ENCODE measurements at places on chromosomes 11 and 22. TPM values are rescaled to one million over a fixed set of nuclear protein-coding genes. Genes with fewer than 3 reads are reported as not detected.
A peak's percentile ranks its signal among the peaks of the same experiment; 100 is the strongest.

DNA sequence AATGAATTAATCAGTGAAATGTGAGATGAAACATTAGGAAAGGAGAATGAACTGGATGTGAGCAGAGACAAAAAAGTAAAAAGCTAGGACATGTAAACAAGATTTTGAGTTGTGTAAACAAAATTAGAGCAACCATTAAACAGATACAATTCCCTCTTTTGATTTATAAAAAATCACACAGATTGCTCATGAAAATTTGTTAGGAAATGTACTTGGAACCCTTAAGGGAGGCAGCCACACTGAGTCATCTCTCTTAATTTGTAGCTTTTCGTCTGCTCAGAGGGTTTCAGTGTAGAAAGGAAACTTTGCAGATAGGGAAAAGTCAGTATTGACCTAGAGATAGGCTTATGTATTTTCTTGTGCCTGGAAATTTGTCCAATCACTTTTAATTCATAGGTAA lies 49.6 kb upstream of the ME3 start:
- DNase-seq = no peak

DNA sequence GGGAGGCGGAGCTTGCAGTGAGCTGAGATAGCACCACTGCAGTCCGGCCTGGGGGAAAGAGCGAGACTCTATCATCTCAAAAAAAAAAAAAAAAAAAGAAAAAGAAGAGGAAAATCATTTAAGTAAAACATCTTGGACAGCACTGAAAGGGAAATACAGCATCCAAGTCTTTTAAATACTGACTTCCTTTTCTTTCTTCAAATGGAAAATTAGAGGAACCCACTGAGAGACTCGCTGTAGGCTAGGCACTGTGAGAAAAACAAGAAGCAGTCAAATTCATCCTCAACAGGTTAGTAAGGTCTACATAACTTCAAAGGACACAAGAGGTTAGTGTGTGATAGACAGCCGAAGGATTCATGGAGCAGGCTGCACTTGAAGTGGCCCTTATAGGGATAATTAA lies 243.7 kb downstream of the BLID start:
- DNase-seq = no peak

DNA sequence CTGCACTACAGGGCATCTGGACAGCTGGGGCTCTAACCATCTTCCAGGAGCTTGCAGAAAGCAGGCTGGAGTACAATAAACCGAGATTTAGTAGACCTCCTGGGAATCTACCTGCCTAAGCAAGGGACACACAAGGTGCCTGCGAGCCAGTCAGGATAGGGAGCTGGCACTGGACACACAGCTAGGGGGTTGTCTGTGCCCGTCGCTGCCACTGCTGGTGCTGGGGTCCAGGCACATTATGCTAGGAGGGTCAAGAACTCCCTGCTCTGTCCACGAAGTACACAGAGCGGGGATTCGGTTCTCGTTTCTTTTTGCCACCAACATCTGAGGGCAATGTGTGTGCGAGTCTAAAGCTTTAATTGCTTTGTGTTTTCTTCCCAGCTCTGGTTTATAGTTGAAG lies 4.2 kb downstream of the RIC8A start:
- no peak for DNase-seq

- DNase-seq = no peak
Measured at GRCh38 chr22:46088541-46089311, 61.6 kb upstream of the PPARA start.

DNA sequence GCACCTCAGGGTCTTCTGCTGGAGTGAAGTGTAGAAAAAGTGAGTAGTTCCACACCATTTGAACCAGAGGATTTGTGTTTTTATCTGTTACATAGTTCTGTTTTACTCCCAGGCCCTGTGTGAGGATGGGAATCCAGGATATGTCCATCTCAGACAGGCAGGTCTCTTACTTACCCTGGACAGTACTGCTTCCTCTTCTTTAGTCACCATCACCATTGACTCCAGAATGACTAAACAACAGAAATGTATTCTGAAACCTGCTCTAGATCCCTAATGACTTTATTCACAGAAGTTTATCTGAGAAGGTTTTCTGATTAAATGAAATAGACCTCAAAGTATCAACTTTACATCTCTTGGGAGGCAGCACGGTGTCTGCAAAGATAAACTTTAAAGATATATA lies 33.6 kb downstream of the CYP2R1 start:
- no peak for DNase-seq

- peak; percentile 77 for DNase-seq
Measured at GRCh38 chr11:1297576-1298473, 11.6 kb downstream of the TOLLIP start.

GRCh38 chr22:44581096-44581435 lies 83.0 kb upstream of the RTL6 start:
- no peak for DNase-seq

- DNase-seq = no peak
Measured at GRCh38 chr11:17743808-17744119, 9.2 kb downstream of the KCNC1 start.

DNA sequence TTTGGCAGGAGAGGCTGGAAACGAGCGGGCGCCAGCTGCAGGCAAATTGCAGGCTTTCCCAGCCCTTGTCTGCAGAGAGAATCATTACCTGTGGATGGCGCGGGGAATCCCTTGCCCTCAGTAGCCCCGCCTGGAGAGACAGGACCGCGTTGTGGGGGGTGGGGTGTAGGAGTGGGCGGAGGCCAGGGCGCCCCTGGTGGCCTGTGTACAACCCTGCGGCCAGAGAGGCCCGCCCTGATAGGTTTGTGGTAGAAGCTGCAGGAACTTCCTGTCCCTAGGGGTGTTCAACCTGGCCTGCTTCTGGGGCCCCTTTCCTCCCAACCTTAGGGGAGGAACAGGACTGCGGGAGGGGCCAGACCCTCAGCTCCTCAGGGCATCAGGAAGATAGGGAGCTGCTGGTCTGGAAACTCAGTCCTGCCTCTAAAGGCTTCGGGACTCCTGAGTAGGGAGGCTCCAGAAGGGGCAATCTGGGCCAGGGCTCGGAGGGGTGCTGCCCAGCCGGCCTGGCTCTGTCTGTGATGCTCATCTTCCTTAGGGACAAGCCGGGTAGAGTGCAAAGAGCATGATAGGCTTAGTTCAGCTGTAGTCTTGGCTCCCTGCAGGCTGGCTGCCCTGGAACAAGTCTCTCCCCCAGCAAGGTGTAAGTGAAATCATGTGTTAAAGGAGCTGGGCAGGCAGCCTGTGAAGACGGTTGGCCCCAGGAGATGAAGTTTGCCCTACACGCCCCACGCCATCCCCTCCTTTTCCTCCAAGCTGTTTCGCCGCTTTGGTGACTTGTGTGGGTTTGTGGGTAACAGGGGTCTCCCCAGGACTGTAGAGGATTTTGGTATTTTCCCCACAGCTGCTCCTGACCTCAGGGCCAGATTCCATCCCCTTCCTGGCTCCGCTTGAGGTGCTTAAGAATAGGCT lies 24.1 kb upstream of the SUSD2 start:
- DNase-seq = peak; percentile 89

GRCh38 chr11:8913961-8914660 lies 3.1 kb downstream of the AKIP1 start:
- no peak for DNase-seq

GRCh38 chr22:46795140-46795539 lies 32.7 kb downstream of the TBC1D22A start:
- no peak for DNase-seq

The RCOR2 gene
- 2.6 TPM for total RNA-seq

The HTR3B gene
- total RNA-seq = not detected

The SYNGR1 gene
- total RNA-seq = 24.0 TPM
